ENCODE measurements at places on chromosomes 4 and X.

- peak; percentile 11 for ATAC-seq
Measured at GRCh38 chr4:165331359-165331758, 3.9 kb downstream of the MSMO1 start.

- ATAC-seq = peak; percentile 37
Measured at GRCh38 chr4:184472614-184473498, 1.5 kb downstream of the IRF2 start.

DNA sequence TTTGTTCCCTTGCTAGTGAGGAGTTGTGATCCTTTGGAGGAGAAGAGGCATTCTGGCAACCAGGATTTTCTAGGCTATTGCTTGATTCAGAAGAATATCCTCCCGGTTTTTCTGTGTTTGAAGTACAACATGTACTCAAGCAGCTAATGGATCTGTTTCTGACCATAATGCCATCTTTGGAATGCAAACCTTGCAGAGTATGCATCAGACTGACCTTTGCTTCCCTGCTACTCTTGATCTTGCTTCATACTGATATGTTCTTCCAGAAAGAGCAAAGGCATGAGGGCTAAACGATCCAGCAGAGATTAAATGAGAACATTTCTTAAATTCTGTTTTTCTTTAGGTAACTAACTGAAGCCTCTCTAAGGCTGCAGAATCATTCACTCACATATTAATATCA, 265.4 kb upstream of the SLC7A11 start:
- ATAC-seq = no peak

GRCh38 chr4:7306986-7307385, 114.6 kb downstream of the SORCS2 start:
- ATAC-seq = no peak

DNA sequence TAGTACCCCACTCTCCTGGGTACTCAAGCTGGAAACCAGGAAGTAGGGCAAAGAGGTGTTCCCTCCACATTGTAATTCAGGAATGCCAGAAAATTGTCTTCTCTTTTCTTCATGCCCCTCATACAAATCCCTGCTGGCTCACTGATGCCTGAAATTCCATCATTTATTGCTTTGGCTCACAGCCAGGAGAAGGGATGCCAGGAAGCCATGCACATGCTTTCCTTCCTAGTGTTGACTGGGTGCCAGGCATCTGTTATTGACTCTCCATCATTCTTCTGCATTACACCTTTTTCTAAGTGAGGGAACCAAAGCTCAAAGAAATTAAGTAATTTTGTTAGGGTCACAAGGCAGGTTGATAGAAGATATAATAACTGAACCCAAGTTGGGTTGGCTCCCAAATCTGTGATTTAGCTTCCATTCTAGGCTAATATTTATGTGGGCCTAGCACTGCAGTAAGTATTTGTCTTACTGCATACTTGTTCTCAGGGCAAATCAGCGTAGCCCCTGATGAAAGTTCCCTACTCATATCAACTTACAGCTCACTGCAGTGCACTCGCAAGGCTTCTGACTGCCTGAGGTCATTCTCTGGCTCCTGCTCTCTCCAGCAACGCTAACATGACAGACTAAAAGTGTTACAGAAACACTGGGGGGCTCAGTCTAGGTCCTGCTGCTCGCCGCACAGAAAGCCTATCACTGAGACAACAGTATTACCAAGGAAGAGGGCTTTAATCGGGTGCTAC, 89.0 kb downstream of the TRAPPC11 start:
- ATAC-seq = no peak

DNA sequence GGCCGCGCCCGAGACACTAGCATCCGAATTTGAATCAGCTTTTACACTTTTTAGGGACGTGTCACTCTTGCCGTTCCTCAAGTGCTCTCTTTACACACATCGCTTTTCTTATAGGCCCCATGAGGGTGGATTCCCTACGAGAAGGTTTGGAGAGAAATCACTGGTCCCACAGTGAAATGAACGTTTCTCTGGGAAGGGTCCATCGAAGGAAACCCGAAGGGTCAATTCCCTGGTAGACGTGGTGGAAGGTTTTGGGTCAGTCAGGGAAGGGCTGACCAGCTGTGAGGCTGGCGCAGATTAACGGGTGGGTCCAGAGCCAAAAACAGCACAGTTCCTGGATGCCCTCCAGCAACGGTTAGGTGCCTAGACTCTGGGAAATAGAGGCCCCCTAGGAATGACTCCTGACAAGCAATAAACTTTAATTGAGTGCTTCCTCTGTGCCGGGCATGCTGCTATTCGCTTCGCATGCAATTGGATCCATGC, 35.9 kb downstream of the ETDC start:
- no peak for ATAC-seq

- no peak for ATAC-seq
Measured at GRCh38 chrX:153863251-153863991, 22.6 kb downstream of the L1CAM start.

GRCh38 chr4:19030536-19030935, 1009.0 kb upstream of the LCORL start:
- no peak for ATAC-seq

DNA sequence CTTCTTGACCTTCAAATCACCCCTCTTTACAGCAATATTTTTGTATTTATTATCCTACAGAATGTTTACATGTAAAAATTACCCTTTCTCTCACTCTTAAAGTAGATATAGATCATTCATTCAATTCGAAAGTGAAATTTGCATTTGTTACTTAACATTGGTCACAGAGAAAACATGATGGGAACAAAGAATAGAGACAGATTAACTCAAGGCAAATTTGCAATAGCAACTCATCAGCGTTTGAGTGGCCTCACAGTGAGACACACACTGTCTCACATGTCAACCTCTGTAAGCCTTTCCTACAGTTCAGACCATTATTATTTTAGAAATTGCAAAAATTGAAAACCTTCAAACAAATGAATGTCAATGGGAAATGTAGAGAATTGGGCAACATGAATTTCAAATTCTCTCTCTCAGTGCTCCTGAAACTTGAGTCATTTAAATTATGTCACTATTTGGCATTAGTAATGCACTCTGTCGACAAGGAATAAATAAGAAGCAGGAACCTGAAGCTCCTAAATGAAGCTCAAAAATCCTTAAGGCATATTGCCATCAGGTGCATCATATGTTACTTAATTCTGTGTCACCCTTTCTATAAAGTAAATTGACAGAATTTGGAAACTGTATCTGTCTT, 148.3 kb upstream of the ANXA10 start:
- no peak for ATAC-seq

- ATAC-seq = no peak
Measured at GRCh38 chr4:10001757-10002156, 19.5 kb downstream of the SLC2A9 start.

GRCh38 chr4:37243051-37243450, 1.5 kb upstream of the NWD2 start:
- ATAC-seq = no peak

DNA sequence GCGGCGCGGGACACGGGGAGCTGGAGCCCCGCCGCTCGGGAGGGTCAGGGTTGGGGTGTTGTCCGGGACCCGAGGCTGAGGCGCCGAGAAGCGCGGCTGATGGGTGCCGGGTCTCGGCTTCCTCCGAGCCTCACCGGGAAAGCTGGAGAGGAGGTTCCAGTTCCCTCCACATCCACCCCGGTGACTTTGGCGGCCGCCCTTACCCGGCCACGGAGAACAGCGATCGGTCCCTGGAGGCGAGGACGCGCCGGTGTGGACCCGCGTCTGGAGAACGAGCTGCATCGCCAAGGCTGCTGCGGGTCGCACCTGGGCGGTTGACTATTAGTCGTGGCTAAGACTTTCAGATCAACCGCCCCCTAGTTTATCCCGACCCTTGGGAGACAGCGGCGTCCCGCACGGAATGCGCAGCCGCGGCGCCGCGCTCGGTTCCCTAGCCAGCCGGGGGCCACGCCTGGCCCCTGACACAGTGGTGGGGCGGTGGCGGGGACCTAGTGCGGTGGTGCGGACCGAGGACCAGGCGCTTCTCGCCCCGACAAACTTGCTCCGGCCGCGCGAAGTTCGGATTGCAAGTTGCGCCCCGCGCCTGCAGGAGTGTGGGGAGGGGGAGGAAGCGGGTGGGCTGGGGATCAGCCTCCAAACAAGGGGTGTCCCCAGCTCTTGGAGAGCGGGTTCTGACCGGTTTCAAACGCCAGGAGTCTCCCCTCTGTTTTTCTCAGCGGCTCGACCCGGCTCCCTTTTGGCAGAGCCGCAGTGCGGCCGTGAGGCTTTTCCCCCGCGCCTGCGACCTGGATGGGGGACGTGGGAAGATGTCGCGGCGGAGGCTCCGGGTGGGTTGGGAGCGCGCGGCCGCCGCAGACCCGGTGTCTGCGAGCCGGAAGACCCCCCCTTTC, 568 bp downstream of the FHDC1 start:
- peak; percentile 33 for ATAC-seq

DNA sequence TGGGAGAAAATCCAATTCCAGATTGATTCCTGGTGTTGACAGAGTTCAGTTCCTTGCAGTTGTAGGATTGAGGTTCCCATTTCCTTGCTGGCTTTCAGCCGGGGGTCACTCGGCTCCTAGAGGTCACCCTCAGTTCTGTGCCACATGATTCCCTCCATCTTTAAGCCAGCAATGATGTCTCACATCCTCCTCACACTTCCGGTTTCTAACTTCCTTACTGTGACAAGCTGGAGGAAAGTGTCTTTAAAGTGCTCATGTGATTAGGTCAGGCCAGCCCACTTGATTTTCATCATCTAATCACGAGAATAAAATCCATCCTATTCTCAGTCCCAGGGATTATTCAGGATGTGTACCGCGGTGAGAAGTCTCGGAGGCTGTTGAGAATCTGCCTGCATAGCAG, 19.4 kb upstream of the SMIM31 start:
- no peak for ATAC-seq

DNA sequence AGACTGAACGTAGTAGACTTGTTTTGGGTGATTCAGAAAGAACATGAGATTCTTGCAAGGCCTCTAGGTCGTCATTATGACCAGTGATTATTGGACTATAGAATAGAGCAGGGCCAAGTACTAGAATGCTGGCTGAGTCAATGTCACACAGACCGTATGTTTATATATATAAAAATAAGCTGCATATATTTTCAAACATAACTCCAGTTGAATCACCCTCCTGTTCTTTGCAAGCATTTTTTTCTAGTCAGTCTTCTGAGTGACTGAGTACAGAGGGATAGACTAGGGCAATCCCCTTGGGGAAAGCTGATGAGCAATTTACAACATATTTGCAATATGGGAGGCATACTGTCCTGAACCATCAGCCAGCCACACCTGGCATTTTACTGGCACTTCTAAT, 48.4 kb upstream of the PRPS1 start:
- peak; percentile 63 for ATAC-seq

GRCh38 chr4:104064646-104065577, 345.1 kb upstream of the TACR3 start:
- no peak for ATAC-seq

- no peak for ATAC-seq
Measured at GRCh38 chr4:130099105-130099504, 1003.2 kb downstream of the C4orf33 start.

DNA sequence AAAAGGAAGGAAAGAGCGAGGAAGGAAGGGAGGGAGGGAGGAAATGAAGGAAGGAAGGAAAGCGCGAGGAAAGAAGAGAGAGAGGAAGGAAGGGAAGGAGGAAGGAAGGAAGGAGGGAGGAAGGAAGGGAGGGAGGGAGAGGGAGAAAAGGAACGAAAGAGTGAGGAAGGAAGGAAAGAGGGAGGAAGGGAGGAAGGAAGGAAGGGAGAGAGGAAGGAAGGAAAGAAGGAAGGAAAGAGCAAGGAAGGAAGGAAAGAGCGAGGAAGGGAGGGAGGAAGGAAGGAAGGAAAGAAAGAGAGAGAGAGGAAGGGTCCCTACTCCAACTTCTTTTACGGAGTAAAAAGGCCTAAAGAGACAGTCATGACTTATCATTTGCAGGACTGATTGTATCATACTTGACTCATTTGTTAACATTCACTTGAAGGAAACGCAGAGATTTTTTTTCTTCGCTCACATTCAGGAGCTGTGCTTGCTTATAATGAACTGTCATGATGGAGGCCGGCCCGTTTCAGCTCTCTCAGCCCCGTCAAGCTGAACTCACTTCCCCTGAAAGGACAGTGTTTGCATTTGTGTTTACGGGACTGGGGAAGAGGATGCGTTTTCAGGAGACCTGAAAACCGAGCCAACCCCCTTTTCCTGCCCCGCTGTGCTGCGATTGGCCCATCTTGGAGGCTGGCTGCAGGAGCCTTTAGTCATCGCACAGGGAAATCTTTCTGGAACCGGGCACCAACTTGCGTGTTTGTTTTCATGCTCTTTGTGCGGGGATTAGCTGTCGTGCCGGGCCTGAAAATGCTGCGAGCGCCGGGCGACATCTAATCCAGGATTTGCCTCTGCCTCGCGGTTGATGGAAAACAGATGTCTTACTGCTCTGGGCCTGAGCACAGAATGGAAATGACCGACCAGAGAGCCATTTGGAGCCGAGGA, 17.8 kb downstream of the TRIM2 start:
- peak; percentile 72 for ATAC-seq

GRCh38 chr4:86872135-86872534, 20.1 kb downstream of the C4orf36 start:
- ATAC-seq = no peak

DNA sequence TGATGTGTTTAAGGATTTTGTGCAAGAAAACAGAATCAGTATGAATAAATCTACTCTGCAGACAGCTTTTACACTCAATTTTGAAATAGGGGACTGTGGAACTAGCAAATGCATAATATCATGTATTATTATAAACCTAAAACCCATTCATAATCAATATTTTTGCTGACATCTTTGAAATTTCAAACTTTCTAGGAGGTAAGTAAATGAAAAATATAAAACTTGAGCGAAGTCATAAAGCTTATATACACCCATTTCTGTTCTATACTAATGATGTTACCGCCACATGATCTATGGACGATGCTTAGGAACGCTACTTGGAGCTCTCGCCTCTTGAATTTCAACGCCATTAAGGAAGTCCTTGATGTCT, 38.1 kb downstream of the ADGRA3 start:
- no peak for ATAC-seq

- ATAC-seq = no peak
Measured at GRCh38 chrX:12979026-12979607, 4.2 kb downstream of the TMSB4X start.

GRCh38 chrX:45765767-45766166, 565.1 kb upstream of the DIPK2B start:
- ATAC-seq = peak; percentile 50

GRCh38 chr4:186296481-186296880, 30.5 kb downstream of the F11 start:
- no peak for ATAC-seq

- ATAC-seq = no peak
Measured at GRCh38 chr4:104408878-104409277, 85.8 kb downstream of the CXXC4 start.

- ATAC-seq = no peak
Measured at GRCh38 chrX:76802708-76803107, 375.2 kb downstream of the MAGEE1 start.

- ATAC-seq = no peak
Measured at GRCh38 chr4:119834906-119835612, 206.5 kb upstream of the PDE5A start.

GRCh38 chrX:109327251-109327650, 154.6 kb downstream of the GUCY2F start:
- ATAC-seq = no peak

Measured in activated T-helper 17 cell treated with anti-CD3 and anti-CD28 coated beads, Interleukin-2, amount 50 U/mL, for 72 hours (primary cell).